Stimulated activated CD8-positive, alpha-beta memory T cell treated with anti-CD3 and anti-CD28 coated beads, Interleukin-7, amount 100 ng/mL, for 1 hour (primary cell): ENCODE measurements at places on chromosomes 11 and 22.

DNA sequence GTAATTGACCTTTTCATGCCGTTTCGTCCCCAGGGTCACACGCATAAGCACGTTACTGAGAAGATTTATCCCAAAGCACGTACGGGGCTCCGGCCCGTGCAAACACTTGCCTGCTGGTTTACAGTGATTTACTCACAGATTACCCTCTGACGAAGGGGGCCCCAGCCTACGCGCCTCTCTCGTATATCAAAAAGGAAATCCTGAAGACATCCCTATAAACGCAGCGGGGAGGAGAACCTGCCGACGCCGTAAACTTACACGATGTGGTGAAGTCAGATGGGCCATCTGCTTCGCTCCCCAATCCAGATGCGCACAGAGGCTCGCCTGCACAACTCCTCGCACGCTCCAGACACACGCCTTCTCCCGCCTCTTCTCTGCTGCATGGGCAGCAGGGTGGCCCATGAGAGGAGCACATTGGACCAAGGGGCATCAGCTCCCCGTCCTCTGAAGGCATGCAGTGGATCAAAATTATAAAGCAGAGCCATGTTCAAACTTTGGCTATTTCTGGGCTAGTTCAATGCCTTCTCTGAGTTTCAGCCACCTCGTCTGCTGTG is 123.6 kb downstream of the MN1 start:
- DNase-seq = no peak

GRCh38 chr22:46389081-46389480 is 53.6 kb downstream of the TRMU start:
- DNase-seq = no peak

- no peak for DNase-seq
Measured at GRCh38 chr11:112694245-112694644, 267.0 kb upstream of the NCAM1 start.

DNA sequence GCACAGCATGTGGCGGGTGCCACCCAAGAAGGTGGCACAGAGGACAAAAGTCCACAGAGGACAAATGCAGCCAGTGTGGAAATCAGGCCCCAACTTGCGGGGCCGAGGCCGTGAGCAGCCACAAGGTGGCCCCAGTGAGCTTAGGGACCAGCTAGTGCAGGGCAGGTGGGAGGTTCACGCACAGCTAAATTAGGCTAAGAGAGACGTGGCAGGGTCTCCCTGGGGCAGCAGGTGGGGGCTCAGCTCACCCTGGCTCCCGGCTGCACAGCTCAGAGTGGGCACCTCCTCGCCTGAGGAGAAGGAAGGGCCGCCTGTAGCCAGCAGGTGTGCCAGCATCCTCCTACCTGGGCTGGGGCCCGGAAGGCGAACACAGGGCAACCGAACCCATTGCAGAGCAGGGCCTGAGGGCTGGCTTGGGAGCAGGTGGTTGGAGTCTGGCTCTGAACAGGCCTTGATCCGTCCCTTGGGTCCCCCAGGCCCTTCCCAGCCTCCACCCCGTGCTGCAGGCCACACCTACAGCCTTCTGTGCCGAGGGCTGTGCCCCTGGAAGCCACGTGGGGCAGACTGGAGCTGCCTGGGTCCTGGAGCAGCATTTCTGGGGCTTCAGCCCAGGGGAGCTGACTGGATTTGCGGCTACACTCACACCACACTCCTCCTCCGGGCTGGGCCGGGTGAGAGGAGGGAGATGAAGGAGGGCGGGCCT is 26.1 kb upstream of the CELSR1 start:
- peak; percentile 59 for DNase-seq

DNA sequence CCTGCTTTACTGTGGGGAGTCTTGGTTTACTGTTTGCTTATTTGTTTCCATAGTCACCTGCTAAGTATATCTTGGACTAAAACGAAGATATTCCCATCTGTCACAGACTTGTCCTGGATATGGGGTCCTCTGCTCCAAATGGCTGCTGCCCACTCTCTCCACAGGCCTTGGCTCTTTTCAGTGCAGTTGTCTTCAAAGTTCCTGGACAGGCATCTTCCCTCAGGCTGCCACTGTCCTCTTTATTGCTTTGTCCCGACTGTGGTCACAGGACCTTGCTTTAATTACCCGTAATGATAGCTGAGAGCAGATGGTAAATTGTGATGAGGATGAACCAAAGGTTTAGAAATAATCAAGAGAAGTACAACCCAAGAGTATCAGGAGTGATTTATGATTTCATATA is 713.9 kb upstream of the CCDC179 start:
- no peak for DNase-seq

DNA sequence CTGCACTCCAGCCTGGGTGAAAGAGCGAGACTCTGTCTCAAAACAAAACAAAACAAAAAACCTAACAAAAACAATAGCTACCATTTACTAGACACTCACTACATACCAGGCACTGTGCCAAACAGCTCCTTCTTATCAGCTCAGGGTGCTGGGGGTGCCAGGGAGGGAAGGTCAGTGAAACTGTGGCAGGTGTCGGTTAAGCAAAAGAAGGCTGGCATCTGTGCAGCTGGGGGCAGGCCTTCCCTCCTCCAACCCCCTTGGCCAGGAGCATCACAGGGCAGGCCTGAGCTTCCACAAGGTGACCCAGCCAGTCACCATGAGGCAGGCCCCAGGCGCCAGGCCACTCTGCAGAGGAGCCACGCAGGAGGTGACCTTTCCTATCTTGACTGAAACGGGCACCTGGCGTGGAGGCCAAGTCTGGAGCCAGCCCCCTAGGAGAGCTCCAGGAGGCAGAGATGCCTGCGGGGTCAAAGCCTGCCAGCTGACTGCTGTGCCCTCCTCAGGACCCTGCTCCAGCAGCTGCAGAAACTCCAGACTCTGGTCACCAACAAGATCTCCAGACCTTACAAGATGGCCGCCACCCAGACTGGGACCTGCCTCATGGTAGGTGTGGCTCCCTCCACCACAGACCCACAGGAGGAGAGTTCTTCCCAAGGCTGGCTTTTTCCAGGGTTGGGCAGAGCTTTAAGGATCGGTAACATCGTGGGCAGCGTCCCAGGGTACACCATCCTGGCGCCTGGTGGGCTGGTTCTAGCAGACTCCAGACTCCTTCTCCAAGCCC is 31.3 kb upstream of the DGKZ start:
- no peak for DNase-seq

GRCh38 chr11:20048246-20048645 is 112.0 kb downstream of the DBX1 start:
- no peak for DNase-seq

DNA sequence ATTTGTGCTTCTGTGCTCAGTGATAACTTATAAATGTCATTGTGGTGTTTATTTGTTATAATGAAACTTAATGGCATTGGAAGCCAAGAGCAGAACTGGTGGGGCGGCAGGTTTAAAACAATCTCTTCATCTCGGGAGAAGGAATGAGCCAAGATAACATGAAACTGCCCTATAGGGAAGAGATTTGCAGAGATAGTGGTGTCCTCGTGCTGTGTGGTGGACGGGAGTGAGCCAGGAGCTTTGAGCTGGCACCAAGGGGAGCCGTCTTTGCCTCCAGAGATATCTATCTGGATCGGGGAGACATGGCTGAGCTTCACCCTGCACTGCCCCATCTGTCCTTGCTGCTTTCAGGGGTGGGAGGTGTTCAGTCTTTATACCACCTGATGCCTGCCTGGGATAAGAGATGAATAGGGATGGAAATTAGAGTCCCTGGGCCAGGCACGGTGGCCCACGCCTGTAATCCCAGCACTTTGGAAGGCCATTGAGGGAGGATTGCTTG is 189.6 kb downstream of the ST3GAL4 start:
- DNase-seq = no peak

DNA sequence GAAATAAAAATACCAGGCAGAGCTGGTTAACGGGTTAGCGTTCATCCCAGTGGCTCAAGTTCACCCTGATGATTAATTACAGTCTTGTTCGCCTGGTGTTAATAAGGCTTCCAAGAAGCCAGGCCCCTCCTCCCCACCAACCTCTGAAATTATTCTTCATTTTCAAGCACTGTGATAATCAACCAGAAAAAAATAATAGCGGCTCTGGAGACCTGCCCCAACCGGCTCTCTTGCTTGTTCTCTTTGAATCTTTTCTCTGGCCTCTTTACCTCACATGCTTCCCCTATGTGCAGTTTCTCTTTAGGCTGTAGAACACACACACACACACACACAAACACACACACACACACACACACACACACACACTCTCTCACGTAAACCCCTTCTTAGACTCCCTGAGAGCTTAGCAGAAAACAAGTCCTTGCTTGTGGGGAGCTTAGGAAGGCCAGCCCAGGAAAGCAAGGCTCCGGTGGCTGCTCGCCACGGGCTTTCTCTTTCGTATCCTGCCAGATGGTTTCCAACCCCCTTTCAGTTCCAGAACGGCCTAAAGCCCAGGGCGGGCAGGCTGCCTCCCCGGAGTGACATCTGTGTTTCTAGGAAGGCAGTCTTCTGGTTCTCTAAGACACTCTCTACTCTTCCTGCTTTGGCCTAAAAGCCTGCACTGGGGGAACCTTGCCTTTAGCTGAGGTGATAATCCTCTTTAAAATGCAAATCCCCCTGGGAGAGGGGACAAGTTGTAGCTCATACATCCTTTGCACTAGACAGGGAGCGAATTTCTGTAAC is 106.4 kb upstream of the SESN3 start:
- no peak for DNase-seq

DNA sequence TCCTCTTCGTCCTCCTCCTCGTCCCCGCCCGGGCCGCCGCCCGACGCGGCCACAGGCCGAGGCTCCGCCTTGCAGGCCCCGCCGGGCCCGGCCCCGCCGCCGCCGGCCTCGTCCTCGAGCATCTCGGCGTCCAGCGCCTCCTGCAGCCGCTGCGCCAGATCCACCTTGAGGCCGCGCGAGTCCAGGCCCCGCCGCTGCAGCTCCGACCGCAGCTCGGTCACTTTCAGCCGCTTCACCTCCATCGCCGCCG is 417 bp downstream of the HNRNPUL2 start:
- no peak for DNase-seq

DNA sequence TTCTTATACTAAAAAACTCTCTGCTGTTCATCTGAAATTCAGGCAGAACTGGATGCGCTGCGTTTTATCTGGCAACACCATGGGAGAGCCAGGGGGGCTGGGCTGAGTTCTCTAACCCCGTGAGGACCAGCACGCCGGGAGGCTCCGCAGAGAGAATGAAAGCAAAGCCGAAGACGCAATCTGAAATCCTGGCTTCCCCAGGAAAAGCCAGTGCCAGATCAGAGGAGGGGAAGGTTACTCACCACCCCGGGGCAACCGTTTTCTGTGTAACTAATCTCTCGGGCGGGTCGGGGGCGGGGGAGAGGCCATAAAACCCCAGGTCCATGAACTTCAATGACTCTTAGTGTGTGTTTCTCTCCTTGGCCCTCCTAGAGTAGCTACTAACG is 99.4 kb downstream of the SHANK2 start:
- no peak for DNase-seq

GRCh38 chr11:36073411-36074203 is 129.7 kb downstream of the LDLRAD3 start:
- DNase-seq = no peak

- no peak for DNase-seq
Measured at GRCh38 chr22:48096851-48097665, 1334.6 kb downstream of the TBC1D22A start.

- no peak for DNase-seq
Measured at GRCh38 chr11:1785749-1786413, 22.2 kb upstream of the CTSD start.

DNA sequence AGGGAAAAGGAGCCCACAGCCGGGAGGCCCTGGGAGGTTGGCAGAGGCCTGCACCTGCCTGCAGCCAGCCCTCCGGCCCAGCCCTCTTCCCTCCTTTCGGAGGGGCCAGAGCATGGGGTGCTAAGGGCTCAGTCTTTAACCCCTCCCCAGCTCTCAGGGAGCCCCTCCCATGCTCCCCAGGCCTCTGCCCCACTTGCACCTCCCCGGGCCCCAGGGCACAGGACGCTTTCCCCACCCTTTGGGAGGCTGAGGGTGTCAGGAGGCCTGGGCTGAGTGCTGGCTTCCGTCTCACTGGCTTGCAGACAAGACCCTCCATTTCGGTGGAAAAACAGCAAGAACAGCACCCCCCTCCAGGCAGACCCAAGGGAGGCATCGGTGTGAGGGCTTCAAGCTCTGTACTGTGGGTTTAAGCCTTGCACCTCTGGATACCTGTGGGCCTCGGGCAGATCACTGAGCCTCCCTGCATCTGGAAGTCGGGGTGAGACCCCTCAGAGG is 7.3 kb downstream of the ASCL2 start:
- no peak for DNase-seq

DNA sequence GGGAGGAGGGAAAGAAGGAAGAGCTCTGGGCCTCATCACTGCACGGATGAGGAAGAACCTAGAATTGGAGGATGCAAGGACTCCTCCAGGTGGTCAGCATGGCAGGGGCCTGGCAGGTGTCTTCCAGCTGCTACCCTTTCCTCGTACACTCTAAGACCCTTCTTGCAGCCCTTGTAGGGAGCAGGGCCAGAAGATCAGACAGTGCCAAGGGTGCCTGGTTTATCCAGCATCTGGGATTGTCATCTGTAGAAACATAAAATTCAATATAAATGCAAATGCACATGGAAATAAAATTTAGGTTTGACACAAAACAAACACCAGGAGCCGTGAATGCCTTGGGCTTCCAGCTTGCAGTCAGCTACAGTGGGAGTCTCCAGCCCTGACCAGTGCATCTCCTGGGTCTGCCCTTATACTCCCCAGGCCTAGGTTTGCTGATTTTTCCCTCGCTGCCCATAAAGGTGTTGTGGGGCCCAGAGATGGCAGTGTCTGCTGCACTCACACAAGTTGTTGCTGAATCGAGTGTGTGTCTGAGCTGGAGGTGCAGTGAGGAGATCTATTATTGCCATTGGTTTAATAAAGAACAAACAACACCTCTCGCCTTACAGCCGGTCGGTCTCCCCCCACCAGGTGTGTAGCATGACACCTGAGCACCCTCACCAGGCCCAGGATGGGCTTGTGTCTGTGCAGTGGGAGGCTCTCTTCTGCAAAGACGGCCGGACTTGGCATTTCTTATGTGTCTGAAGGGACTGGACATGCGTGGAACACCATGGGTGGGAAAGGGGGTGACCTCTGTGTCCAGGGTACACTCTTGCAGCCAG is 87.1 kb downstream of the BCR start:
- no peak for DNase-seq

- DNase-seq = no peak
Measured at GRCh38 chr11:121207485-121208115, 85.0 kb upstream of the SC5D start.

DNA sequence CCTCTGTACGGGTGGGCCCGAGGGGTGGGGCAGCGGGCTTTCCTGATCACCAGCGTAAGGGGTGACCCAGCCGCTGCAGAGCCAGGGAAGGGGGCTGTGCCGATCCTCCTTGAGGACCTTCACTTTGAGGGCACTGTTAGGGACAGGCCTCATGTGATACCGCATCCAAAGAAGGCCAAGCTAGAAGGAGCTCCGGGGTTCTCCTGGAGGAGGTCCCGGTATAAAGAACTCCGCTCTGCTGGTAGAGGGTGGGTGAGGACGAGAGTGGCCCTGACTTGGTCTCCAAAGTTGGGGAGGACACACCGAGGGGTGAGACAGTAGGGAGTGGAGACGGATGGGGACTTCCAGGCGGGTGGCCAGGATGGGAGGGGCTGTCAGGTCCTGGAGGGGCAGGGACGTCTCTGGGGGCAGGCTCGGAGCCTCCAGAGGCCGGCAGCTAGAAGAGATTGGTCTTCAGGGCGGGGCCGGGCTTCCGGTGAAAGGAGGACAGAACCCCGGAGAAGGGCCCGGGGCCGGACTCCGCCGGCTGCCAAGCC is 4.6 kb downstream of the PHOX2A start:
- no peak for DNase-seq
